ENCODE measurements at places on chromosomes 1 and 21.

GRCh38 chr1:16393570-16394521 is 26.8 kb downstream of the SZRD1 start:
- no peak for DNase-seq

DNA sequence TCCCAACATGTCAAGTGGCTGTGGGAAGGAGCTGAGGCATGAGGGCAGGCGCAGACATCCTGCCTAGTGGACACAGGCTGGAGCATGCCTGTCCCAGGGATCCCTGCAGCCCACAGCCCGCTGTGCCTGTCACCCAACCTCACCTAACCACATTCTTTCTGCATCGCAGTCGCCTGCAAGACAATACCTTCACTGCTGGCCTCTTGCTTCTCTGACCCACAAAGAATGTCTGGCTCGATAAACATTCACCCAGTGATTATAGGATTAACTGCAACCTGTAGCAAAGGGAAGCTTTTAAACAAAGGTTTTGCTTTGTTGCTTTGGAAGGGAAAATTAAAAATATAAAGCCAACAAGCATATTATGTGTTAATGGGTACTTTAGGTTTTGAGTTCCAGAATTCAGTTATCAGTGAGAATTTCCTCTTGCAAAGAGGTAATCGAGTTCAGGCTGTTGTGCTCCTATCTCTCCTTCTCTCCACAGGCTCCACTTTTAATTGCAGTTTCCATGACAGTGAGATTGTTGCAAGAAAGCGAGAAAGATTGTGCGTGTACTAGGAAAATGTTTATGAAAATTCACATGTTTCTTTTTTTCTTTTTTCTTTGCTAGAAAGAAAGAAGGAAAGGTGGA is 40.0 kb upstream of the ZNF648 start:
- DNase-seq = no peak

- DNase-seq = no peak
These were observed 3.2 kb upstream of the CELSR2 start for GRCh38 chr1:109246141-109246551.

- DNase-seq = no peak
These were observed 53.7 kb downstream of the SLX9 start for GRCh38 chr21:44993321-44994046.

- no peak for DNase-seq
These were observed 107.3 kb downstream of the FNBP1L start for GRCh38 chr1:93554883-93555872.

DNA sequence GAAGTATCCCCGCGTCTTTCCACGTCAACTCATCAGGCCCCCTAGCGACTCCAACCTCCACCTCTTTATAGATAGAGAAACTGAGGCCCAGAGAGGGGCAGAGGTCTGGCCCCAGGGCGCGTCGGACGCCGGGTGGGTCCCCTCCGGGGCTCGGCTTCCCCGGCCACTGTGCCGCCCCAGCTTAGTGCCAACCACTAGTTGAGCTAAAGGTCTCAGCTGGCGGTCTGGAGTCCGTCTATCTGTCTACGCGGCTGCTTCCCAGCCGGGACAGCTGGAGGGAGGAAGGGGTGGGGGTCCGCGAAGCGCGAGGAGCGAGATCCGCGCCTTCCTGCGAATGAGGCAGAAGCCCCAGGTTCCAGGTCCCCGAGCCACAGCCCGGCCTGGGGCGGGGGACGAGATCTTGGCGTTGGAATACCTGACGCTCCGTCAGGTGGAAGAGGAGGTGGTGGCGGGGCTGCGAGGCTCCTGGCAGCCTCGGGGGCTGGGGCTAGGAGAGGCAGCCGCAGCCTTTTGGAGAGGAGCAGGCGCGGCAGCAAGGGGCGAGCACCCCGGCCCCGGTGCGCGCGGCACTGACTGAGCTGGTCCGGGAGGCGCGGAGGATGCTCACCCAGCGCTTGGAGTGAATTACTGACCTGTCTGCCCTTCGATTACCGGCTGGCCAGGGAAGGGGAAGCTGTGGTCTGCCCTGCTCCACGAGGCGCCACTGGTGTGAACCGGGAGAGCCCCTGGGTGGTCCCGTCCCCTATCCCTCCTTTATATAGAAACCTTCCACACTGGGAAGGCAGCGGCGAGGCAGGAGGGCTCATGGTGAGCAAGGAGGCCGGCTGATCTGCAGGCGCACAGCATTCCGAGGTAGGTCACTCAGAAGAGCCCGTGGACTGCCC is 937 bp downstream of the PODN start:
- peak; percentile 12 for DNase-seq

All from left ventricle myocardium inferior (tissue), 1 donor.